ENCODE measurements at places on chromosomes 11 and 22. TPM values are rescaled to one million over a fixed set of nuclear protein-coding genes. Genes with fewer than 3 reads are reported as not detected.
A peak's percentile ranks its signal among the peaks of the same experiment; 100 is the strongest.

- H3K27ac ChIP-seq = no peak overlapping the region
- DNase-seq = no peak
These were observed 4.0 kb downstream of the LRP4 start for GRCh38 chr11:46914363-46914762.

- DNase-seq = no peak
- no peaks in the 10 kb centered on the region for H3K36me3 ChIP-seq
- no peaks in the 10 kb centered on the region for H3K4me1 ChIP-seq
- no peaks in the 10 kb centered on the region for H3K27me3 ChIP-seq
- H3K27ac ChIP-seq = no peak overlapping the region
These were observed 54.7 kb downstream of the SMIM38 start for GRCh38 chr11:69210310-69211035.

DNA sequence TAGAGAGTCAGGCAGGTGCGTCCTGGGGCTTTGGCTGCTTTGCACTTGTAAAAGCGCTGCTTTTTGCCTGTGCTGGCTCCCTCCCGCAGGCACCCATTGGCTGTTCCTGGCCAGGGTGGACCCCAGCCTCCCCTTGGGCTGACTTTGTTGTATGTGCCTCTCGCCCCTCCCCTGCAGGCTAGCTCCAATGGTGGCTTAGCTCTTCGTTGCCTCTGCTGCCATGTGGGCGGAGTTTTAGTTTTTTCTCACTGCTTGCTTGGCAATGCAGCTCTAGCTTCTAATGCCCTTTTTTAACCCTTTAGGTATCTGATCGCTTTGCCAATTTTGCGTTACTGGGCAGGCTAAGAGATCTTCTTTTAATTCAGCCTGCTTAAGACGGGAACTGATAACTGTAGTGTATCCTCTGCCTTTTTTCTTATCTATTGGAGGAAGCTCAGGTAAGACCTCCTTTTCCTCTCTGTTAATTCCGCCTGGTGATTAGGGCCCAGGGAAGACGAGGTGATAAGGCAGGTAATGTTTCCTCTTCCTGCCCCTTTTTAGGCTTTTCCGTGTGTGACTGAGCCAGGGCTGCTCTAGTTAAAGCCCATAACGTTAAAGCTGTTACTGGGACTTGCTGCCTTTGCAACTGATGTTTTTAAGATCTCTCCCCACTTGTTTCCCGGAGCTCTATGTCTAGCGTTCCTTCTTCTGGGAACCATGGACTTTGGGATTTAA is 11.7 kb upstream of the GLYATL1 start:
- H3K27ac ChIP-seq = no peak overlapping the region
- peaks cover 16% of the 10 kb centered on the region for H3K4me1 ChIP-seq
- H3K27me3 ChIP-seq = no peaks in the 10 kb centered on the region
- no peaks in the 10 kb centered on the region for H3K36me3 ChIP-seq
- DNase-seq = peak; percentile 58

DNA sequence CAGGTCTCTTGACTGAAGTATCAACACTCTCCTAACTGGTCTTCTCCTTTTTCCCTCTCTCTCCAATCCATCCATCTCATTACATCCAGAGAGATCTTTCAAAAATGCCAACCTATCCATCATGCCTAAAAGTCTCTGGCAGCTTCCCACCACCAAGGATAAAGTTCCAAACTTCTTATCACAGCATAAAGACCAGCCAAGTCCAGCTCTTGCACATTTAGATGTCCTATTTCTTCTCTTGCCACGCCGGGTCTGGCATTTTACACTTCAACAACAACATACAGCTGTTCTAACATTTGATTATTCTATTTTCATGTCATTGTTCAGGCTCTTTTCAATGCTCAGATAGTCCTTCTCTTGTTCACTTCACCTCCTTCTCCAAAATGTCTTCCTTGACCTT is 70.6 kb downstream of the RELT start:
- H3K4me1 ChIP-seq = no peaks in the 10 kb centered on the region
- no peaks in the 10 kb centered on the region for H3K27me3 ChIP-seq
- no peaks in the 10 kb centered on the region for H3K36me3 ChIP-seq
- no peak for DNase-seq

GRCh38 chr22:30089655-30089974 is 9.4 kb downstream of the HORMAD2 start:
- H3K27ac ChIP-seq = no peak overlapping the region
- no peaks in the 10 kb centered on the region for H3K36me3 ChIP-seq
- H3K4me1 ChIP-seq = no peaks in the 10 kb centered on the region
- DNase-seq = no peak

DNA sequence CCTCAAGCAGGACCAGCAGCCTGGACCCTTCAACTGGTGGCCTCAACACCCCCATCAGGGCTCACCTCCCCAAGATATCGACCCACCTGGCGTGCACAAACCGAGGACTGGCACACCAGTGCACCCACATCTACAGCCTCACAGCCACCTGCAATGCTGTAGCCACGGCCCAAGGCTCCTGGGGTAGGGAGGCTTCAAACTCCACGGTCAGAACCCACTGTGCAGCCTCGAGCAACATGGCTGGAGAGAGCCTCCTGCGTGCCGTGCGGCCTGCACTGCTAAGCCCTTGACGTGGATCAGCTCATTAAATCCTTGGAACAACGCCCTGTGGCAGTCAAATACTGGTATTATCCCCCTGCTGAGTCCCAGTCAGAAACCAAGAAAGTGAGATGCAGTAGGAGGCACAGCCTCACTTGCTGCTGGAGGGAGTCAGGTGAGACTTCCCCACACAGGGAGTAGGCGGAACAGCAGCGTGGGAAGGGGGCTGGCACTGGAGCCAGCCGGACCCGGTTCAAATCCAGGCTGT is 4.6 kb downstream of the CARD10 start:
- no peak for DNase-seq
- H3K27ac ChIP-seq = peak overlapping the region; percentile 5
- H3K36me3 ChIP-seq = no peaks in the 10 kb centered on the region
- peaks cover 6% of the 10 kb centered on the region for H3K4me1 ChIP-seq

GRCh38 chr11:86706338-86707131 is 34.1 kb upstream of the ME3 start:
- no peak for DNase-seq
- H3K4me3 ChIP-seq = no peak overlapping the region
- H3K36me3 ChIP-seq = no peaks in the 10 kb centered on the region
- H3K4me1 ChIP-seq = no peaks in the 10 kb centered on the region

GRCh38 chr22:19836512-19836911 is 18.2 kb downstream of the GNB1L start:
- no peaks in the 10 kb centered on the region for H3K27me3 ChIP-seq
- H3K4me3 ChIP-seq = no peak overlapping the region
- no peaks in the 10 kb centered on the region for H3K4me1 ChIP-seq
- no peak overlapping the region for H3K27ac ChIP-seq
- H3K36me3 ChIP-seq = no peaks in the 10 kb centered on the region
- no peak for DNase-seq

CDPF1 gene
- 2.9 TPM for total RNA-seq

PATE4 gene
- total RNA-seq = not detected

DNA sequence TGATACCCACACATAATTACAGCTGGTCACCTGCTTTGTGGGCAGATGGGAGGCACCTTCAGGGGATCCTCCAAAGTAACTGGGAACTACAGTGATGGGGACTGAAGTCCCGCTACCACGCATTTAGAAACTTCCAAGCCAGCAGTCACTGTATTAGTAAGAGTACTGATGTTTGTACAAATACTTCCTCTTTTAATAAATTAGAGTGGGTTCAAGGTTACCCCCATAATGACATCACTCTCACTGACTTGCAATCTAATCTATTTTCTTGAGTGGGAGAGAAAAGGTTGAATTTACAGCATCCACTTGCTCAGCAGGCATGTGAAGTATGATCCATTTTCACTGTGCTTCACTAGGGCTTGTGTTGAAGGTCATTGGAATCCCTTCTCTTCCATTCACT is 72.1 kb upstream of the TIMP3 start:
- H3K4me3 ChIP-seq = no peak overlapping the region
- H3K4me1 ChIP-seq = no peaks in the 10 kb centered on the region
- H3K36me3 ChIP-seq = no peaks in the 10 kb centered on the region
- no peak overlapping the region for H3K27ac ChIP-seq
- H3K27me3 ChIP-seq = no peaks in the 10 kb centered on the region
- DNase-seq = no peak
